ENCODE measurements at places on chromosomes 3 and 15. TPM values are rescaled to one million over a fixed set of nuclear protein-coding genes. Genes with fewer than 3 reads are reported as not detected.

DNA sequence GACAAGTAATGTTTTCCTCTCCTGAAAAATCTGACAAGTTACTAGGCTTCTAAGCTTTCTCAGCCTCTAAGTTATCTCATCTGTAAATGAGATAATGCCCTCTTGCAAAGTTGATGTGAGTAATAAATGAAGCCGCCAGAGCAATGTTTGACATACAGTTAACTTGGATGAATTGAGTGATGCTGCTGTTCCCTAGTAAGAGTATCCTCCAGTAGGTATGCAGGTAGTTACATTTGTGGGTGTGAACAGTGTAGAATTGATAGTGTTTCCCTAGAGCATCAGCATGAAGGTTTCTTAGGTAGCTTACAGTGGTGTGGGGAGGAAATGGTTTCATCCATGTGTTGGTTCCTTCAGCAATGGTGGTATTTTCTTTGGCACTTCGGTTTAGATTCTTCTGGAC lies 3.4 kb downstream of the ATP2C1 start:
- no peak for DNase-seq

The SPSB4 gene
- 7.3 TPM for total RNA-seq

DNA sequence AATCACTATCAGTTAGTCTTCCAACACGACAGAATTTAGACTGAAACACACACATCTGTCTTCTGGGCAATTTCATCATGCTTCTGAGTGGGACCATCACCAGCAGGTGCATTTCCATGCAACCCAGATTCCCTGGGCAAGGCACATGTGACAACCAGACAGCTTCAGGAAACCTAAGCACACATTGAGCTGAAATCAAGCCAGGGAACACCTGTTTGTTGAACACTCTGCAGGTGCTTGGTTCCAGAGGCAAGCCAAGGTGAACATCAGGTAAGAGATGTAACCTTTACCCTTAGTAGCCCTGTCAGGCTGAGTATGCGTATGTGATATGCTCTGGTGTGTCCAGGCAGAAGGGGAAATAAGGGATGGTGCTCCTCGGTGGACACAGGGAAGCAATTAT lies 3.3 kb upstream of the PSMD2 start:
- no peak for DNase-seq

GRCh38 chr15:42483677-42484076 lies 7.3 kb downstream of the ZNF106 start:
- no peak for DNase-seq

The PSTPIP1 gene
- total RNA-seq, result 5.0 TPM

- DNase-seq, result no peak
These were observed 651.0 kb upstream of the NAALADL2 start for GRCh38 chr3:174208161-174208560.

The IMPG2 gene
- 0.11 TPM for total RNA-seq

The ZMAT3 gene
- total RNA-seq, result 12.9 TPM

The IL17RD gene
- 5.0 TPM for total RNA-seq

DNA sequence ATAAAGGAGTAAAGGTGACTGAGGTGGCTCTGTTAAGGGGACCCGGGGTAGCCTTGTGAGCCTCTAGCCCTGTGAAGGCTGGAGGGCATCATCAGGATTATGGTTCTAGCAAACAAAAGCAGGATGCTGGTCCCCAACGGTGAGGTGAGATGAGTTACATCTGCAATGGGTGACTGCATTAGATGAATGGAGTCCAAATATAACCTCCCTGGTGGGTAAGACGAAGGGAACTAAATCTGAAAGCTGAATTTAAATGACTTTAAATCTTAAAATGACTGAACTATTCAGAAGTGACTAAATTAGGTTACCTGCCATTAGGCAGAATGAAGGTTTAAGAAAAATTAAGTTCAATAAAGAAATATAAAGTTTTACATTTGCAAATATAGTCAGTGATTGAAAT lies 4.6 kb upstream of the HLTF start:
- no peak for DNase-seq
